ENCODE measurements at places on chromosomes 1 and 21. TPM values are rescaled to one million over a fixed set of nuclear protein-coding genes. Genes with fewer than 3 reads are reported as not detected.

DNA sequence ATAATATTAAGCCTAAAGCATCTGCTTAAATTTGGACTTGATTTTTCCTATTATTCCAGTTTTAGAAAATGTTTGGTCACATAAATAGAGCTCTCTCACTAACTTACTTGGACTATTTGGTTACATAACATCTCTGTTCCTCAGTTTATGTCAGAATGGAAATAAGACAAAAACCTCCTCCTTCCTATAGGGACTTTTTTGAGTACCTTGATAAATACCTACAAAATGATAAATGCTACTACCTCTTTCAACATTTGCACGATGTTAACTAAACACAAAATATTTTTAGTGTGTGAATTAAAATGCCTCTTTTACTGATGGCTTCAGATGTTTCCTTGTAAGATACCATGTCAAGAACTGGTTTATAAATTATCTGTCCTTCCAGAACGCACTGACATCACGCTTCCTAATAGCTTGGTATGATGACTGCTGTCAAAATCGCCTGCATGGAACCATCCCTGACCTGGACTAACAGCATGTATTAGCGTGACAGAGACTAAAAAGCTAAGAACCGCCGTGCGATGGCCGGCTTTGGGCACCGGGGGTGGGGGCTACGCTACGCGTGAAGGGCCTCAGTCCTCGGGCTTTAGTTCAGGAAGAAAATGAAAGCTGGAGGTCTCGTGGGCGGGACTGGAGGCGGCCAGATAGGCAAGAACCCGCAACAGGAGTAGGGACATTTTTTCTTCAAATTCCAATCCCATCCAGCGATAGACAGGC is 133.2 kb upstream of the BARHL2 start:
- DNase-seq: peak; percentile 17

GRCh38 chr1:21816602-21817302 is 4.7 kb downstream of the LDLRAD2 start:
- DNase-seq: peak; percentile 63

- DNase-seq: no peak
Observed at GRCh38 chr21:25314247-25314646, 293.0 kb downstream of the MRPL39 start.

DNA sequence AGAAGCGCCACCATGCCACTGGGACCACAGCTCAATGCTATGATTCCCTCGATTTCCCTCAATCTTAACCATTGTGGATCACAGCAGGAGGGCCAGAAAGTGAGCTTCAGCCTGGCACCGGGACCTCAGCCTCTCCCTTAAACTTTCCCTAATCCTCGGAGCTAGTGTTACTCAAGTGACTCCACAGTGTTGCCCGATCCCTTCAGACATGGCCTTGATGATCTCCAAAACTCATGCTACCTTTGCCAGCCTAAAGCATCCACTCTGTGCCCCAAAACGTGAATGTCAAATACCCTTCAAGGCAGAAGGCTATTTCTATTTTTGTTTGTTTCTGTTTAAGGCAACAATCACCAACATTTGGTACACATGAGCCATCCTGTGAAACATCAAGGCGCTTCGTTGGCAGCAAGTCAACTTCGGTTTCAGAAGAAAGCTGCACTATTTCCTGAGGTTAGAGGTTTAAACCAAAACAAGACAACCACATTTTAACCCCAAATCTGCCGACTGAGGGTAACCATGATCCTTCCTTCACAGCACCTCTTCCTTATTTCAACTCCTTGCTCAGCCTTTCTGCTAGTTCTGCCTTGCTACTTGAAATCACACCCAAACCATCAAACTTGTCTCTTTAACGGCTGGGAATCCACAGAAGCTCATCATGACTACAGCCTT is 94.4 kb upstream of the KRTAP19-8 start:
- DNase-seq: no peak

DNA sequence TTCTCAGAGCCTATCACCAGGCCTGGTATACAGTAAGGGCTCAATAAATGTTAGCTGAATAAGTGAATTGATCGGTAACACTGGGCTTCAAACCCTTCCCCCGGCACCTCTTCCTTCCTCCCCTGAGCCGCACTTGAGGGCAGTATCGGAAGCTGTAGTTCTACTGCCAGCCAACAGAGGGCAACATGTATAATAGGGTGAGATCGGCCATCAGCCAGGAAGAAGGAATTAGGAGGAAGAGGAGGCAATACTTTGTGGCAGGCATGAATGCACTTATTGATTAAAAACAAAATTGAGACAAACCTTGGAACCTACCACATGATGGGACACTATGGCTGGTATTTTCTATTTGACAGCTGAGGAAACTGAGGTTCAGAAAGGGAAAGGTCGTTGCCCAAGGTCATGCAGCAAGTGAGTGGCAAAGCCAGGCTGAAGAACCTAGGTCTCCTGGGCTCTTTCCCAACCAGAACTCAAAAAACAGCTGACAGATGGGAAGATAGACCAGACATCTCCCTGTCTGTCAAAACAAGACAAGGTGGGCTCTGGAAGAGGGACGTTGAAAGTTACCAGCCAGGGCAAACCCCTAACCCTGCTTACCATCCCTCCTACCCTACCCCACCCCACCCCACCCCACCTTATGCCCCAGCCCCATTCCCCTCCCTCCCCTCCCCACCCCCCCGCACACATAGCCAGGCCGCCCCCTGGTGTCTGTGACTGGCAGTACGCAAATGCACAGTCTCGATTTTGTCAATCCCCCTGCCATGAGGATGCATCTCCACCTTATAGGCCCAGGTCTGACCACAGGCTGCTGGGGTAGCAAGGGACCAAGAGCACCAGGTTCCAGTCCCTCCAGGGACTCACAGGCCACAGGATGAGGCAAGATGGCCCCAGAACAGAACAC is 107.3 kb upstream of the RUNX3 start:
- peak; percentile 7 for DNase-seq

DNA sequence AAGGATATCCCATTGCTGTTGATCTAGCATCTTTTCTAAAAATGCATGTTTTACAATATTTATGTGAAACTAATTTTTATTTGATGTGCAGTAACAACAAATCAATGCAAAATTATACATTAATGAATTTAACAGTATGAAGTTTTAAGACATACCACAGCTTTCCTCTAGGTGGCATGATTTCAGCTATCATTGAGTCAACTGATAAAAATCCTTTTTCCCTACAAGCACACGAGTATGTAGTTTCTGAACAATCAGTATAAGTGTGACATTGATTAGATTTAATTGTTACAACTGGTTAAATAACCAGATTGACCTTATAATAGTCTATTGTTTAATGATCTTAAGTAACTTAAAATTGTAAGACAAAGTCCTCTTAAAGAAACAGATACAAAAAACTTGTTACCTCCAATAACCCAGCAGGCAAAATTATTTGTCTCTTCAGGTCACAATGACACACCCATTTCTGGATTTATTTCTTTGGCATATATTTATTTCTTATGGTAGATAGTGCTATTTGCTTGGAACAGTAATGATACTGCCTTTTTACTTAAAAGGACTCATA is 5.8 kb upstream of the TGFB2 start:
- DNase-seq: no peak

GRCh38 chr21:33820230-33820770 is 95.3 kb downstream of the ATP5PO start:
- no peak for DNase-seq

DNA sequence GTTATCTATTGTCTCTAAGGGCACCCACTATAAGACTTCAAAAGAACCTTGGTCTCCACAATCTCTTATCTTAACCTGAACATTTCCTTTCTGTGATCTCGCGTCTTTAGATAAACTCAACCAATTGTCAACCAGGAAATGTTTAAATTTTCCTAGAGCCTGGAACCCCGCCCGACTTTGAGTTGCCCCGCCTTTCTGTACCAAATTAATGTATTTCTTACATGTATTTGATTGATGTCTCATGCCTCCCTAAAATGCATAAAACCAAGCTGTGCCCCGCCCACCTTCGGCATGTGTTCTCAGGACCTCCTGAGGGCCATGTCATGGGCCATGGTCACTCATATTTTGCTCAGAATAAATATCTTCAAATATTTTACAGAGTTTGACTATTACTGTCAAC is 5.9 kb upstream of the CXADR start:
- DNase-seq: no peak

GSTM5 gene
- total RNA-seq: not detected

Measured in Caki2 (cell line).